ENCODE measurements at places on chromosomes 7 and 10.

- no peak for DNase-seq
Measured at GRCh38 chr7:137592232-137592896, 248.8 kb upstream of the PTN start.

DNA sequence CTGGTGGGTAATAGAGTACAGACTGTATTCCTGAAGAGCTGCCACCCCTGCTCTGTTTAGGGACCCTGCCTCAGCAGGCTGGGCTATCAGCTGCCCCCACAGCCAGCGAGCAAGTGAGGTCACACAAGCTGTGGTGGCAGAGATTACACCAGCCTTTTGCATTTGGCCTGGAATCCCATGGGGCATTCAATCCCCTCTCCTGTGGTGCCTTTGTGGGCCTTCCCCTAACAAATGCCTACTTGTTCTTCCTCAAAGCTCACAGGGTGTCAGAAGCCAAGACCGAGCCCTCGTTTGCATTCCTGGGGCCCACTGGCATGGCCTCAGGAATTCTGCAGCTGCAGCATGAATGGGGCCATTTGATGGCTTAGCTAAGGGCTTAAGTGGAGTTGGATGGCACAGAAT, 212.7 kb upstream of the PHYHIPL start:
- DNase-seq = no peak

GRCh38 chr7:22182149-22182548, 174.8 kb downstream of the RAPGEF5 start:
- DNase-seq = no peak

DNA sequence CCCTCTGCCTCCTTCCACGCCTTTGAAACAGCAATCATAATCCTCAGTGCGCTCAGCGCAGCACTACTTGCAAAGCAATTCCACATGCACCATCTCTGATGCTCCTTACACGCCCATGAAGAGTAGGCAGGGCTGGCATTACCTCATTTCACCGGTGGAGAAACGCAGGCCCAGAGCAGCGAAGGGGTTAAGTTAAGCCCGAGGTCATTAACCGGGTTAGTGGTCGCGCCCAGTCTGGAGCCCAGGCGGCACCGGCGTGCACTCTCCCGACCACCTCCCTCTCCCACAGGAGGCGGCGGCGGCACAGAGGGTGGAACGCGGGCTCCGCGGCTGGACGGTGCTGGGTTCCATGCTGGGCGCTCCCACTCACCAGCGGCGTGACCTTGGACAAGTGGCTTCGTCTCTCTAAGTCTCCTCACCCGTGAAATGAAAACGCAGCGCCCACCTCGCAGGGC, 515 bp downstream of the FASTK start:
- DNase-seq = no peak

GRCh38 chr10:98599032-98599610, 152.4 kb upstream of the HPS1 start:
- no peak for DNase-seq

GRCh38 chr7:159370-160270, 32.8 kb upstream of the FAM20C start:
- DNase-seq = no peak

GRCh38 chr10:93090619-93091018, 16.9 kb downstream of the CYP26A1 start:
- DNase-seq = no peak

GRCh38 chr10:70795613-70796012, 10.4 kb upstream of the TBATA start:
- no peak for DNase-seq

DNA sequence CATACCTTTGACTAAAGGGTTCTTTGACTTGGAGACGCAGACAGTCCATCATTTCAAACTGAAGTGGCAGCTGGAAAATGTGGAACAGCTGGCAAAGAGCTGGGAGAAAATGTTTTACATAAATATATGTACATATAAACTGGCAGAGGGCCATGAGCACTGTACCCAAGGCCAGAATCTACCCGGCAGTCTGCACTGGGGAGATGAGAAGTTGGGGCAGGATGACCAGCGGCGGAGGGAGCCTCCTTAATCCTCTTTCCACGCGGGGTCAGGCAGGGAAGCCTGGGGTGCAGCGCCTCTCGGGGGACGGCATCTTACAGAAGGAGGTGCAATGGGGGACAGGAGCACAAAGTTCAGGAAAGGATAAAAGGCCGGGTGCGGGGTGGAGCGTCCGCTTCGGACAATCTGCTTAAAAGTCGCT, 1.3 kb downstream of the GLI3 start:
- no peak for DNase-seq

- DNase-seq = no peak
Measured at GRCh38 chr7:73611017-73611555, 13.2 kb downstream of the MLXIPL start.

DNA sequence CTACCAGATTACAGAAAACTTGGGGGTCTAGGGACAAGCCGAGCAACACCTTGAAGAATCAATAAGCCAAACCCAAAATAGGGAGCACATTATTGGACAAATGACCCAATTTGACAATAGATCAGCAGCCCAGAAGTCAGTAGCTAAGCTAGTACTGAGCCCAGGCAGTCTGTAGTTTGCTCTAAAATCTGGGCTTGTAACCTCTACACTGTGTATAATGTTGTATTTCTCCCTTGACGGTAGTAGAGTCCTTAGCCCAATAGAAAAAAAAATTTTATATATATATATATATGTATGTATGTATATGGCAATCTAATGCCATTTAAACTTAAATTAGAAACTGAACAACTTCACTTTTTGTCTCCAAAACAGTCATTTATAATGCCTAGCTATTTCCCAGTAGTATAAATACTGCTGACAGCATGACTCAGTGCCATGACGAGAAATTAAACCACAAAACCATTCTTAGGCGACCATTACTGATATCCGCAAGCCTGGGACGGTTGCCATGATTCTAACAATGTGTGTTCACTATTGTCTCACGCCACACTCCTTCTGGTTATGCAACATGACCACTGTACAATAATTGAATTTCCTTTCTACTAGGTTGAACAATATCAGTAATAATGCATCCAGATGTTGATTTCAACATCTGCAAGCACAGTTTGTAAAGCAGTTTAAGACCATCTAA, 110.5 kb downstream of the IPMK start:
- no peak for DNase-seq

- DNase-seq = no peak
Measured at GRCh38 chr7:100132697-100133151, 6.0 kb downstream of the MBLAC1 start.

DNA sequence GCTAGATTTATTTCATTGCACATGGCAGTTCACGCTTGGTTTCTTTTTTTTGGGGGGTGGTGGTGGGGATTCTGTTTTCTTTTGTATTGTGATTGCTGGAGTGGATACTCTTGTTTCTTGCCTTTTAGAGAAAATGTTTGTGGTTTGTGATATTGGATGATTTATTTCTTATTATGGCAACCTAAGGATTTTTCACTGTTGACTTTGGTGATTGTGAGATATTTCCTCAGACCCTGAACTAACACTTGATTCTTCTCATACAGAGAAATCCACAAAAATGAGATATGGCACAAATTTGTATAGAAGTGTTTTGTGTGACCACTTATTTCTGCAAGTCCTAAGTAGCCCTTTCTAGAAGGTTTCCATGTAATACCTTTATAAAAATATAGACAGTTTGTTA, 871.1 kb downstream of the LRMDA start:
- DNase-seq = no peak

DNA sequence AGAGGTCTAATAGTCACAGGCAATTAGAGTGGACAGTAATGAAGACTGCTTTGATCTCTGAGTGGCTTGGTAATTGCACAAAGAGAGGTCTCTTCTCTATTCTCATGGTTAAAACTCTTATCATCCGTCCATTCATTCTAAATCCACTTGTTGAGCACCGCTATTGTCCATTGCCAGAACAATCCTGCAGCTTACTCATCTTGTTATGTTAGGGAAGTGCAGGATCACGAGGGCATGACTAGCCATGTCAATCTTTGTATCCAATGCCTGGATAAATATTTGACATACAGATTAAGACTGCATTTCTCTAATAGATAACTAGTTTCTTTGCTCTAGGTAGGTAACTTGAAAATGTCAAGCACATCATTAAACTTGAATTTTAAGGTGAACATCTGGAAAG, 14.9 kb downstream of the SFTPD start:
- no peak for DNase-seq

DNA sequence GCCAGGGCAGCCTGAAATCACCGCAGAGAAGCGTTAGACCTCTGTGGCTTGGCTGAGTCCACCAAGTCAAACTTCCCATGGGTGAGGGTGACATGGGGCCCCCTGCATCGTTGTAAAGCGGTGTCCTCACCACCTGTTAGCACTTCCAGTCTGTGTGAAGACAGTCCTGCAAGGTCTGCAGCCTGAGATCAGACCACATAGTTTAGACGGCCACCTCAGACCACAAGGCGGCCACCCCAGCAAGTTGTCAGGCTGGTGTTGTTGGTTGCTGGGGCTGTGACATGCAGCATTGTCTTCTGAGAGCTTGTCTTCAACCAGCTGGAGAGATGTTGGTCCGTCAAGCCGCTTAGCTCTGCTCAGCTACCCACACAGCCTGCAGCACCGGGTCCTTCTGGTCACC, 44.1 kb upstream of the TARP start:
- no peak for DNase-seq

- DNase-seq = no peak
Measured at GRCh38 chr7:357531-358209, 67.7 kb downstream of the FOXL3 start.

DNA sequence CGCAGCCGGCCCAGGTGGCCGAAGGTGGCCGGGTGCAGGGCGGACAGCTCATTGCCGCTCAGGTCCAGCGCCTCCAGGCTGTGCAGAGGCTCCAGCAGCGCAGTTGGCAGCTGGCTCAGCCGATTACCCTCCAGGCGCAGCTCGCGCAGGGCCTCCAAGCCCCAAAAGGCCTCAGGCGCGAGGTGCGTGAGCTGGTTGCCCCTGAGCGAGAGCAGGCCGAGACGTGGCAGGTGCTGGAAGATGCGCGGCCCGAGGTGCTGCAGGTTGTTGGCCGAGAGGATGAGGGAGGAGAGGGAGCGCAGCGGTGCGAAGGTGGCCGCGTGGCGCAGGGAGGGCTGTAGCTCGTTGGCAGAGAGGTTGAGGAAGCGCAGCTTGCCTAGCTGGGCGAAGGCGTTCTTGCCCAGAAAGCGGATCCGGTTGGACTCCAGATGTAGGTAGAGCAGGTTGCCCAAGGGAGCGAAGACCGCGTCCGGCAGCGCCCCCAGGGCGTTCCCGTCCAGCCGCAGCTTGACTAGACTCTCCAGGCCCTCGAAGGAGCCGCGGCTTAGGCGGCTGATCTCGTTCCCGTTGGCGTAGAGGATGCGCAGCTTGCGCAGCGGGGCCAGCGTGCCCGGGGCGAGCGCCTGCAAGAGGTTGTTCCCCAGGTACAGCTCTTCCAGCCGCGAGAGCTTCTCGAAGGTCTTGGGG, 923 bp downstream of the TRIL start:
- DNase-seq = no peak

DNA sequence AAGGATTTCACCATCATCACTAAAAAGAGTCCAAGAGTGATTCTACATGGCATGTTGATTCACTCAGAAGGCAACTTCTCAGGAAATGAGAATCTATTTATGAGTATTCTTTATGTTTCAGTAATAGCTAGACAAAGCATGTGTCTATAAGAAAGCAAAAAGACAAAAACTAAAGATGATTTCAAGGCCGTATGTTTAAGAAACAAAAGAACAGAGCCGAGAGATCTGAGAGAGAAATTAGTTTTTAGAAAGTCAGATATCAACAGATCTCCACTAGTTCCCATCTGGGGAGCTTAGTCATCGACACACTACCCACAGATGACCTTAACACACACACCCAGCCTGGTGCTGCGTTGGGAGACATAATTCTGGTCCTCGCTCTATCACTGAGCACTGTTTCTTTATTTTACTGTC, 21.0 kb downstream of the PIP4K2A start:
- no peak for DNase-seq

GRCh38 chr7:17952387-17952786, 12.1 kb upstream of the SNX13 start:
- no peak for DNase-seq

- DNase-seq = no peak
Measured at GRCh38 chr7:6614953-6615722, at the start of gene ZNF853. Gene ZNF853 (plus strand): TSS chr7:6615610. CDS start chr7:6616175, 565 bp downstream.
